ENCODE measurements at places on chromosomes 6 and 20.
A peak's percentile ranks its signal among the peaks of the same experiment; 100 is the strongest.

DNA sequence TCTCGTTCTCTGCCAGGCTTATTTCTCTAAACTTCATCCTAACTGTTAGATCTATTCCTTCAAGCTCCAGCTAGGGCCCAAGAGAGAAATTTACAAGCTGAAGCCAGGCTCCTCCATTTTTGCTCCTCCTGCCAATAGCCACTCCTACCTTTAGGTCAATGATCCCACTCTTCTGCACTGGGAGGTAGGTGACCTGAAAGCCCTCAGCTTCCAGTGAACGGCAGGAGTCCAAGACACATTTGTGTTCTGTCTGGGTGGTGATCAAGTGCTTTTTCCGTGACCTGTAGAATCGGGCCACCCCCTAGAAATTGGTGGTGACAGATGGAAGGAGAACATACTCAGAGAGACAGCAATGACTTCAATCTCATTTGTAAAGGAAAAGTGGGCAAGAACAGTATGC, 8.9 kb downstream of the NFS1 start:
- DNase-seq: no peak

GRCh38 chr6:144190593-144190992, 40.3 kb downstream of the STX11 start:
- peak; percentile 50 for DNase-seq

DNA sequence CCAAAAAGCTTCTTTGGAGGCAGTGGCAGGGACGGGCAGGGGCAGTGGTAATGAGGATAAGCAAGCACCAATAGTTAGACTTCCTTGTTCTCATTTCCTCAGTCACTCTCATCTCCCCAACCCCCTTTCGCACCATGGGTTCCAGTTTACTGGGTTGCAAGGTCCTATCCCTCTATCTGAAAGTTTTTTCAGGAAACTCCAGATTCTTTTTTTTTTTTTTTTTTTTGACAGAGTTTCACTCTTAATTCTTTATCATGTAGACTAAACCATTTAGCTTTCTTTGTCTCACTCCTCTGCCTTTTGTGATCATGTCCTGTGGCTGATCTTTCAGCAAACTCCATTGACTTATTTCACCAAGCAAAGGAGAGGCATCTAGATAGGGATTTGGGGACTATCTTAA, 51.4 kb upstream of the GMDS start:
- no peak for DNase-seq

DNA sequence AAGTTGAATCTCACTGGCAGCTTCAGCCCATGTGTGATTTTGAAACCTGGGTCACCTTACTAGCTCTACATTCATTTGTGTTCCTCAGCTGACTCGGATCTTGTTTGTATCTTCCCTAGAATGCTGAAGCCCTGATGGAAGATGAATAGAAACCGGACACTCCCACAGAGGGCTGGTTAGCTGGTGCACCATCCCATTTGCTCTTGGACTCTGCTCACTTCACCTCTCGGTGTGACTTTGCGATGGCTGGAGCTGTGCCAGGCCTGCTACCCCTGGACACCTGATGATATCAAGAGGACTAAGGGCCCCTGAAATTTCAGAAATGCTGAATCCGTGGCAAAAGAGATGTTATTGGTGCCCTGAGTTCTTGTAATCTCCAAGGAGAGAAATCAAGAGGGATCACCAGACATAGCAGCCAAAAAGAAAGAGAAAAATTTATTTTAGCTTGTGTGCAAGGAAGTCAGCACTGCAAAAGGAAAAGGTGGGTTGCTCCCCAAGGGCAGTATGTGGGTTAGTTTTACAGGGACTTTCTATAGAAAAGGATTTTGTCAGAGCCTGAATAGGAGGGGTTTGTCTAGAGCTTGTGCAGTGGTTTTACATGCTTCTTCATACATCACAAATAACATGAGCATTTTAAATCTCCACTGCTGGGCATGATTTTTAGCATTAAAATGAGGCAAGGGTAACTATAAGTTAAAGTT, 426.3 kb upstream of the NOX3 start:
- DNase-seq: no peak

DNA sequence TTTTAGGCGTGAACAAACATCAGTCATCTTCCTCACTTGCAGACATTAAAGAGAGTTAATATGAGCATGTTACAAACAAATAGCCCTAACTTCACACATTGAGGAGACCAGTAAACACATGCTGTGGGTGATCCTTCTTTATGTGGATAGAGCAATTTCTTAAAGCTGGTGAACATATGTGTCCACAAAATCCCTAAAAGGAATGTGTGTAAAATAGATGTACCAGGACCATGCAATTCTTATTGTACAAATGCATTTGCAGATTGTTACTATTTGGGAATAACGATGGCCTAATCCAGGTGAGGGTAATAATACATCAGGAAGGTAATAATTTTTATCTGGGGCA, 228.9 kb downstream of the ALDH8A1 start:
- no peak for DNase-seq

GRCh38 chr6:162626869-162627268, 100.7 kb downstream of the PRKN start:
- DNase-seq: no peak

GRCh38 chr6:28771401-28772267, 152.2 kb downstream of the TRIM27 start:
- DNase-seq: peak; percentile 46

Data from mammary epithelial cell (primary cell).